Posterior vena cava (tissue), 2 donors: ENCODE measurements at places on chromosomes 6 and 20.

- DNase-seq = no peak
Measured at GRCh38 chr6:52155791-52156576, 30.2 kb upstream of the IL17A start.

- DNase-seq = no peak
Measured at GRCh38 chr6:40349123-40349900, 237.9 kb downstream of the LRFN2 start.

- peak; percentile 94 for DNase-seq
Measured at GRCh38 chr6:151240036-151240685, 394 bp downstream of the AKAP12 start.

DNA sequence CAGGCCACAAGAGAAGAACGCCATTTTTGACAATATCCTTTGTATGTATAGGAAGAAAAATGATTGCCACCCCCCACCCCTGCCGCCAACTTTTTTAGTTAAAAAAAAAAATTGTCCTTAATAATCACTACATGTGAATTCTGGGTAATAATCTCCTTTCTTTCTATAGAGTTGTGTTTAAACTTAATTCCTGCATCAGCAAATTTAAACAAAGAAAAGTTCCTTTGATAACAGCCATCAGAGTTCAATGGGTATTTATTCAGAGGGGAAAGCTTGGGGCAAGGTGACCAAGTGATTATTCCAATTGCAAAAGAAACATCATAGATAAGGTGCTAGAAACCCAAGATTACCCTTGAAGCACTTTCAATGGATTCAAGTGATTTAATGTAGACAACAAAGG lies 47.0 kb downstream of the GCLC start:
- DNase-seq = no peak

GRCh38 chr6:150336708-150337107 lies 32.1 kb upstream of the IYD start:
- no peak for DNase-seq

GRCh38 chr20:50845566-50846215 lies 50.8 kb downstream of the BCAS4 start:
- no peak for DNase-seq

GRCh38 chr6:28264834-28265401 lies 2.0 kb upstream of the ZSCAN26 start:
- DNase-seq = no peak

GRCh38 chr20:25761596-25761995 lies 64.9 kb upstream of the ZNF337 start:
- DNase-seq = no peak

GRCh38 chr20:16004108-16004854 lies 569.0 kb downstream of the KIF16B start:
- DNase-seq = no peak

DNA sequence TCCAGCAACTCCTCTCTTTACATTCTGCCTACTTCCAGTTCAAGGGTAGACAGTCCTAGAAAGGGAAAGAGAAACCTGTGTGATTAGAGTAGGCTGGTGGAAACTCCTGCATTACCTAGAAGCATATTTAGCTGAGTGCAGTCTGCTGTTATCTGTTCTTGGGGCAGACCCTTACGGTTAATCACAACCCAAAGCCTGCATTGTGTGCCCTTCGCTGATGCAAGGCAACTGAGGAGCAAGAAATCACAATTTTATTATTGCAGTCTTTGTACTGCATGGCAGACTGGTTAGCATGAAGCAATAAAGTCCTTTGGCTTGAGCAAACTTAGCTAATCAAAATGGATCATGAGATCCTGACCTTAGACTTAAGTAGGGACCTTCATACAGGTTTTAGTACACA lies 1.5 kb upstream of the GOPC start:
- no peak for DNase-seq

DNA sequence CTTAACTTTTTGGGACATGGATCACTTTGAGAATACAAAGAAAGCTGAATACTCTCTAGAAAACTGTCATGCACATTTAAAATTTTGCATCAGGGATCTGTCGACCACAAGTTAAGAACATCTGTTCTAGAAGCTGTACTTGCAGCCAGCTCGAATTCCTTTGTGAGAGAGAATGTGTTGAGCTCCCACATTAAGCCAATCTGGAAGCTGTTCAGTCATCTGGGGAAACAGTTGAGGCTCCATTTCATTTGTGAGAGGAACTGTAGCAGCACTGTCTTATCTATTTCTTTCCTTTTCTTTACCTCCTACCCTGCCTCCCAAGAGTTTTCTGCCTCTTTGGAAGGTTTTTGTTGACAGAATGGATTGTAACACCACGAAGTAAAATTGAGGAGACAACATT lies 50.8 kb downstream of the KAT14 start:
- no peak for DNase-seq

- peak; percentile 89 for DNase-seq
Measured at GRCh38 chr6:1604158-1605003, 5.3 kb upstream of the FOXC1 start.

DNA sequence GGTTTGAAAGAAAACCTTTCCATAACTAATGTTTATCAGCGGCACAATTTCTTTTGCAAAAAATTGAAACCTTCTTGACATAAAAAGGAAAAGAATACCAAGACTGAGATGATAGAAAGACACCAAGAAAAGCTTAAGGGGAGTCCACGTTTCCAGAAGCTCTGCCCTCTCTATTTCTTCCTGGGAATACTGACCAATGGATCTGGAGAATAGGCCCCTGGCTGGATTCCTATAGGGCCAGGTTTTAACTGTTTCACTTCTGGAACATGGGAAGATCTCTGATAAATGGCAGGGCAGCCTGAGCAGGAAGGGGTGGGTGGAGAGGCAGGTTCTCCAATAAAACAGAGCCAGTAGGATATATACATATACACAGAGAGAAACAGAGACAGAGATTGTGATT lies 413.4 kb upstream of the JARID2 start:
- DNase-seq = no peak
